ENCODE measurements at places on chromosomes 2 and 18.

GRCh38 chr2:27442920-27443282 lies 720 bp downstream of the KRTCAP3 start:
- no peak for DNase-seq

DNA sequence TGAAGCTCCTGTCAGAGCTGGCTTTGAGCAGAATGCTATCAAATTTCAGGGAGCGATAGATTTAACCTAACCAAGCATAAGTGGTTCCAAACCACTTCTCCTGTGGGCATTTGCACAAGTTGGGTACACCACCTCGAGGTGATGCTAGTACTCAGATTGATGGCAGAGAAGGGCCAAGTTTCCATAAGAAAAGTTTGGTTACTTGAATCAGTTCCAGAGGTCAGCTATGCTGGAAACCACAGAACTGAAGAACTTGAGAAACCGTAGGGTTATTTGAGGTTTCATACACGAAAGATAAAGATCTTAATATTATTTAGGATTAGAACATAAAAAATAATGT lies 238.2 kb upstream of the SOX11 start:
- DNase-seq, result no peak

GRCh38 chr2:47530105-47530760 lies 127.3 kb downstream of the MSH2 start:
- DNase-seq, result no peak

DNA sequence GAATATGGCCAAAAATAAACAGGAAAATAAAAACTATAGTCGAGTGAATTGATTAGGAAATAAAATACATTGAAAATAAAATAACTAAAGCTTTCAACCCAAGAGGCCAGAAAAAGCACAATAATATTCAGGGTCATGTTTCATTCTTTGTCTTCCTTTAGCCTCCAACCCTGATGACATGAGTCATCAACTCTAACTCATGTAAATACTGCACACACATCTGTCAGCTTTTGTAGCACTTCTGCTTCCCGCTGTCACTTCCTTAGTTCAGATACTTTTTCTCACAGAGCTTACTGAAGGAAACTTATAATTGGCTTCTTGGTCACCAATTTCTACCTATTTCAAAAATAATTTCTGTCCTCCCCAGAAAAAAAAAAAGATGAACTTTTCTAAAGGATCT lies 112.8 kb downstream of the UPP2 start:
- DNase-seq, result no peak

GRCh38 chr2:241582806-241583205 lies 24.3 kb downstream of the BOK start:
- no peak for DNase-seq
